ENCODE measurements at places on chromosomes 2 and 18.

DNA sequence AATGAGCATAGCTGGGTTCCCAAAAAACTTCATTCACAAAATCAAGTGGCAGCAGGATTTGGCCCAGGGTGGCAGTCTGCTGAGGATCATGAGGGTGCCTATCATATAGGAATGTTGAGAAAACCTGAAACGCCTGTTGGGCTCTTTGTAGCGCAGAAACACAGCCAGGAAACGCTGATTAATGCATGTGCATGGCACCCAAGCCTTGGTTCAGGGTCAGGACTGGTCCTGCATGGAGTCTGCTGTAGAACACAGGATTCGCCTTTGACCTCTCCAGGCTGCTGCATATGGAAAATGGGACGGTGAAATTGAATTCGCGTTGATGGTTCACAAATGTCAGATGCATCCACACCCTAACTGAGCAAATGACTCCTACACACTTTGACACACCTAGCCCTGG lies 227.9 kb upstream of the COPS8 start:
- DNase-seq, result no peak
- no peak overlapping the region for H3K4me3 ChIP-seq
- no peaks in the 10 kb centered on the region for H3K4me1 ChIP-seq
- H3K36me3 ChIP-seq, result no peaks in the 10 kb centered on the region

GRCh38 chr2:197248001-197248401 lies 62.6 kb downstream of the ANKRD44 start:
- H3K36me3 ChIP-seq, result no peaks in the 10 kb centered on the region
- no peak for DNase-seq
- no peak overlapping the region for H3K4me3 ChIP-seq

DNA sequence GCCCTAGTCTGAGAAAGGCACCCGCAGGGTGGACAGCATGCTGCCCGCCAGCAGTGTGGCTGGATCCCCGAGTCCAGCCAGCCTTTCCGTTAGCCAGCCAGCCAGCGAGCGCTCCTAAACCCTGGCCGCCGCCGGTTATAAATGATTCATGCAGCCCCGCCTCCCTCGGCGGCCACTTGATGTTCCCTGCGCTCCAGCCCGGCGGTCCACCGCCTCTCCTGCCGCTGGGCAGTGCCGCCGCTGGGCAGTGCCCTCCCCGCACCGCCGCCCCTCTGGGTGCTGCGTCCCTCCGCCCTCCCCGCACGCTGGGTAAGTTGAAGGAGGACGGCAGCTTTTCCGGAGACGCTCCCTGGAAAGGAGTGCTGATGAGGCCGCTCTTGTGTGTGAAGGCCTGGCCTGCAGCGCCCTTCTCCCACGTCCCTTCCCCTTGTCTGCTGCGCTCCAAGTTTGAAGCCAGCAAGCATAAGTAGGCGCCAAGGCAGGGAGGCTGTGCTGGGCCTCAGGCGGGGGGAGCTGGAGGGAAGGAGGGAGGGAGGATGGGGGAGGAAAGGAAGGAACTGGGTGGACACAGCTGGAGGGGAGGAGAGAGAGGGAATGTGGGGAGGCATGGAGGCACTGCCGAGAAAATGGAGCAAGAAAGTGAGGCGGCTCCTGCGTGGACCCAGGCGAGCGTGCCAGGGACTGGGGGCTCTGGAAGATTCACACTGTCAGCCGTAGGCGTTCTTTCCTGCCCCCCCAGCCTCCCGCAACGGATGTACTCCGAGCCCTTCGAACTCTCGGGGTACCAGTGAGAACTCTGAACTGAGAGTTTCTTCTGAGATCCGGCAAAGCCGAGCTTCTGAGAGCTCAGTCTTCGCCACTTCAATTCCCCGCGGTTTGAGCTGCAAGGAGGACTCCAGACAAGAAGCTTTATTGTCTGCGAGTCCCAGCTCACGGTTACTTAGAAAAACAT lies 131.9 kb downstream of the GLI2 start:
- H3K27ac ChIP-seq, result no peak overlapping the region
- no peaks in the 10 kb centered on the region for H3K36me3 ChIP-seq
- peaks cover 52% of the 10 kb centered on the region for H3K27me3 ChIP-seq
- no peak overlapping the region for H3K4me3 ChIP-seq

DNA sequence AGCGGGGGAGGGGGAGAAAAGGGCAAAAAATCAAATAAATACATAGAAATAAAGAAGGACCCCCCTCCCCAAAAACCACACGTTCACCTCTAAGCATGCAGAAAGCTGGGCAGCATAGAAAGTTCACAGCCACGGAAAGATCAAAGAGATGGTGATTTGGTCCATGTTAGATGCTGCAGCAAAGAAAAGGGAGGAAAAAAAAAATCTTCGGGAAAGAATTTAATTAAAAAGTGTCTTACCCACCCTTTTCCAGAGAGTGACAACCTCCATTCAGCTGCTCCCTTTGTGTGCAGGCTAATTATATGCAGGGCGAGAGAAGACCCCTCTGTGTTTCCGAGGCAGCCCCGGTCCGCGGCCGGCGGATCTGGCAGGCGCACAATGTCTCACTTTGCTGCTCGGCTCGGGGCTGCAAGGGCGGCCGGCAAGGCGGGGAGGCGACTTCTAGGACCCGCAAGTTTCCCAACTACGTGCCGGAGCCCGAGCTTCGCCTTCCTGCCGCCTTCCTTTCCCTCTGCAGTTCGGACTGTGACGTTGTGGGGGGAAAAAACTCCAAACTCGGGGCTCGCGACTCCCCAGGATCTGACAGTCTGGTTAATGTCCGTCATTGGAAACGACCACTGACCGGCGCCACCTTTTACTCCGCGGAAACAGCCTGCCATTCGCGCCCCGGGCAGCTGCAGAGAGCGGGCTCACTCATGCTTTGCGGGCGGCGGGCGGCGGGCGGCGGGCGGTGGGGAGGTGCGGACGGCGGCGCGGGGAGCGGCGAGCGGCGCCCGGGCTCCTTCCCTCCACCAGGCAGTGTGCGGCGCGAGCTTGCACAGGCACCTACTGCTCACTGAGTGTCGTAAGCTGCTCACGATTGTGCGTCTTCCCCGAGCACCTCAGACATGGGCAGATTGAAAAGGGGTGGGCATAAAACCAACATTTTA lies at the start of gene LRRTM1:
TSS of gene LRRTM1 (minus strand) at position 844 of the 929 bp plus-strand sequence. CDS start 933 bp downstream, outside the sequence.
- H3K36me3 ChIP-seq, result no peaks in the 10 kb centered on the region
- no peak for DNase-seq
- no peak within 1 kb of the TSS for H3K27ac ChIP-seq
- no peak within 1 kb of the TSS for H3K4me3 ChIP-seq
- no peaks in the 10 kb centered on the region for H3K4me1 ChIP-seq

GRCh38 chr2:61775956-61776570 lies 77.8 kb downstream of the FAM161A start:
- no peak for DNase-seq
- H3K4me3 ChIP-seq, result no peak overlapping the region
- H3K36me3 ChIP-seq, result no peaks in the 10 kb centered on the region
